ENCODE measurements at places on chromosomes 1 and 21. TPM values are rescaled to one million over a fixed set of nuclear protein-coding genes. Genes with fewer than 3 reads are reported as not detected.

DNA sequence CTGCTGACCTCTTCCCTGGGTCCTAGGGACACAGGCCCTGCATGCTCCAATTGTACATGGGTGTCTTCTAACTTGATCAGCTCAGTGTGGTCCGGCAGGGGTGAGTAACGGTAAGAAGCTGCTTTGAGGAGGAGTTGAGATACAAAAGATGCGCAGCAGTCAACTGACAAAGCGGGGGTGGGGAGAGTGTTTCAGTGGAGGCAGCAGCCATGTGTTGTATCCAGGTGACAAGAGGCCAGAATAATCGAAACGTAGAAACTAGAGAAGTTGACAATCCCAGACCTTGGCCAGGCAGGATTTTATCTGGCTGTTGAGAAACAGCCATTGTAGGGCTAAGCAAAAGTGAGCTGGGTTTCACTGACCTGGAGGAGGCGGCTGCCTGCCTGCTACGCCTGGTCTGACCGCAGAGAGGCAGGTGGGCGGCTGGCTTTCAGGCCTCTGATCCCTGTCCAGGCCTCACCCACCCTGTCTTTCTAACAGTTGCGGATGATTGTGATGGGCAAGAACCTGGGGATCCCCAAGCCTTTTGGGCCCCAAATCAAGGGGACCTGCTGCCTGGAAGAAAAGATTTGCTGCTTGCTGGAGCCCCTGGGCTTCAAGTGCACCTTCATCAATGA, 28.8 kb downstream of the PADI6 start:
- no peak for DNase-seq

Gene PTGS2
- total RNA-seq: 21.0 TPM

Gene TCEA3
- total RNA-seq: 0.22 TPM

DNA sequence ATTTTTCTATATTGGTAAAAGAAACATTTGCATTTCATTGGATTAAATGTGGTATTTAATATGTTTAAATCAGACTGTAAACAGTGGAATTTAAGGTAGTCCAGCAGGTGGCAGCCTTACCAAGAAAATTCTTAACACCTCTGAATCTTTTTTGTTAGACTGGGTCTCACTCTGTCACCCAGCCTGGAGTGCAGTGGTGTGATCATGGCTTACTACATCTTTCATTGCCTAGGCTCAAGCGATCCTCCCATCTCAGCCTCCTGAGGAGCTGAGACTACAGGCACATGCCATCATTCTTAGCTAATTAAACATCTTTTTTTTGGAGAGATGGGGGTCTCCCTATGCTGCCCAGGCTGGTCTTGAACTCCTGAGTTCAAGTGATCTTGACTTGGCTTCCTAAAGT, 98.8 kb downstream of the RABGAP1L start:
- DNase-seq: peak; percentile 56

Gene GALNT2
- 35.7 TPM for total RNA-seq

DNA sequence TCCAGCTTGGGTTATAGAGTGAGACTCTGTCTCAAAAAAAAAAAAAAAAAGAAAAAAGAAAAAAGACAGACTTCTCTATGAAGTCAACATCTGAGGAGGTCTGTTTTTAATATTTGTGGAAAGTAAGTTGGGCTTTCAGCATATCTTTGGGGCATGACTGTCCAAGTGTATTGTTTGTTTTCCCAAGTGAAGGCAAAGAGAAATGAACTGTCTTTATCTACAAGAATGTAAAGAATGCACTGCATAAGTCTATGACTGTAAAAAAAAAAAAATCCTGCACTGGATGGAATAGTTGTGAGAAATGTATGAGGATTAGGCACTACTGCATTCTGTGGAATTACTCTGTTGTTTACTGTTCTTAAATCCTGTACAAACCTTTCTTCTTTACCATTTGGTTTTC, 45.6 kb upstream of the TMEM61 start:
- DNase-seq: peak; percentile 36

DNA sequence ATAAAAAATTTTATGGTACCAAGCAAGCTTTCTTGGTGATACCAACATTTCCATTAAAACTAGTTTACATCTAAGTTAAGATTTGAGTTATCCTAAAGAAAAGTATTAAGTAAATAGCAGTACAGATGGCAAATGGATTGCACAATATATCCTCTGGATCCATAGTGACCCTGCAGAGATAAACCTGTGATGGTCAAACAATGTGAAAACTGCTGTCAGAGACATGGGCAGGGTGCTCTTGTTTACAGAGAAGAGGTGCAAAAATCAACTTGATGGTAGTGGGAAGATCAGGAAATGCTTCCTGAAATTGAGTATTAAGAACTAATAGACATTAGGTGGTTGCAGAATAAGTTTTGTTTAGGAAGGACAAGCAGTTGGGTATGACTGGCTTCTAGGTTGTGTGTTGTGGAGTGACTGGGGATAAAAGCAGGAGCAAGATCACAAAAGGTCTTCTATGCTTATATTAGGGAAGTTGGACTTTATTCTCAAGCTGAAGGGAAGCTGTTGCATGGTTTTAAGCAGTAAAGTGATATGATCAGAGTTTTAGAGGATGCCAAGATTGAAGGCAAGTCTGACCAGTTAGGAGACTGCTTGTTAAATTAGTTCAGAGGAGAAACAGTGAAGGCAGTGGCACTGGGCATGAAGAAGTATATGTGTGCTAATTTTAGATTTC, 9.9 kb downstream of the TTC3 start:
- no peak for DNase-seq

Gene PRAMEF11
- not detected for total RNA-seq

Gene CLCNKA
- not detected for total RNA-seq

DNA sequence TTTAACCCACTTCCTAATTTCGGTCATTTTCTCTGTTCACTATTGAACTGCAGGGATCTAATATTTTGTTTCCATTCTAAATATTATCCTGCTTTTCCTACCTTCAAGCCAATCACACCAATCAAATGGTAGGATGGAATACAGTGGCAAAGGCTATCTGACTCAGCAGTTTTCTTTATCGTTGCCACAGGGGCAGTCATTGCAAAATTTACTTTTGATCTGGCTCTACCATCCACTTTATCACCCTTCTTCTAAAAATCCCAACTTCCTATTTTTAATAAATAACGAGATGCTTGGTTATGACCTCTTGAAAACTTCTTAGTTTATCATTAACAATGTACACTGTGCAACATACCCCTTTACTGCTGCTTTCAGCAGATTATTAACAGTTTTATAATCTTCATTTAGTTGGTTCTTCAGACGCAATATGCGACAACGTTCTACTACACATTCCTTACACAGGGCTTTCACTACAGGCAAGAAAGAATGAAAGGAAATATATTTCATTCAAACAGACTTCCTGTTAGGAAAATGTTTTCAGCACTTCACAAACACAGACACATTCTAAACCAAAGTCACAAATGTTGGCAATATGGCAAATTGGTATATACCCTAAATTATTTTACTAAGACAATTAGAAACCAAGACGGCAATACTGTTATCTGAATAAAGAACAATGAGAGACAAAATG, 52.3 kb upstream of the RAP1GAP start:
- DNase-seq: peak; percentile 58

- DNase-seq: no peak
Observed at GRCh38 chr1:223339861-223340260, 24.1 kb downstream of the SUSD4 start.

DNA sequence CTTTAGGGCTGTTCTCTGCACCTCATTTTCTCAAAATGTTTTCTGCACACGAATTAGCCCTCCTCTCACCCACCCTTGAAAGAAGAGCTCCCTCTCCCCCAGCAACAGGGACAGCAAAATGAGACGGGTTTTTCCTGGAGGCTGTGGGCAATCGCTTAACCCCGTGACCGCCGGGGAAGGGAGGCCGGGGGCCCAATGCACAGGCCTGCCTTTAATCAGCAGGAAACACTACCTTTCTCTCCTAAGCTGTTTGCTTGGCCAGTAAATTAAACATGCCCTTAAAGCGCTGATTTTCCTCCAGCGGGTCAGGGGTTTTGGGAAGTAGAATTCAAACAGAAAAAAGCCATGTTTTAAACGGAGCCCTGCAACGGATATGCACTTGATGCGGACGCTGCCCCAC, 114.4 kb downstream of the PRDM16 start:
- DNase-seq: no peak

- DNase-seq: no peak
Observed at GRCh38 chr1:240091614-240092300, at the start of gene FMN2. TSS of gene FMN2 (plus strand) at chr1:240091883. CDS start at chr1:240092110, 227 bp downstream.

GRCh38 chr1:25959611-25960010, 38.3 kb downstream of the PAFAH2 start:
- DNase-seq: no peak

DNA sequence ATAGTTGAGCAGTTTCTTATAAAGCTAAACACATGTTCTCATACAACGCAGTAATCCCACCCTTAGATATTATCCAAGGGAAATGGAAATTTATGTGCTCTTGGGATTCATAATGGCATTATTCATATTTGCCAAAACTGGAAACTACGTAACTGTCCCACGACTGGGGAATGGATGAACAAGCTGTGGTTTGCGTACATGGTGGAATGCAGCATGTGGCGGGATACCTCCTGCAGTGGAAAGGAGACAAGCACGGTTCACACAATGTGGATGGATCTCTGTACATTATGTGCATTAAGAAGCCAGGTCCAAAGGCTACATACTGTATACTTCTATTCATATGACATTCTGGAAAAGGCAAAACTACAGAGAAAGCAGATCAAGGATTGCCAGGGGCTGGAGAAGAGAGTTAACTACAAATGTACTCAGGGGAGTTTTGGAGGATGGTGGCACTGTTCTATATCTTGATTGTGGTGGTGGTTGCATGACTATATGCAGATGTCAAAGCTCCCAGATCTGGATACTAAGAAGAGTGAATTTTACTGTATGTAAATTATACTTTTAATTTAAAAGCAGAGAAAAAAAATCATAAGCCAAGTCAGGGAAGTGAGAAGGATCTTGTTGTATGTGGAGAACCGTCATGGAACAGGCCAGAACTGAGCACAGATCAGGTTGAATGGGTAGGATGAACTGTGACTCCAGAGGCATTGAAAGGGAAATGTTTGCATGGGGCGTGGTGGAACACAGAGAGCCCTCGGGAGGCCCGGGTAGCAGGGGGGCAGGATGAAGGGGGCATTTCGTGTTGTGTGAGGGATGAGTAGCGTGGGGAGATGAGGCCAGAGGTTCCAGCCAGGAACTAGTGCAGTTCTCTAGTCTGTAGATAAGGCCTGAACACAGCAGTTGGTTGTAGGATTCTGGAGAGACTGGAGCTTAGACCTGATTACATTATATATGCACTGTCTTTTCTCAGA, 90.7 kb downstream of the GALNT2 start:
- DNase-seq: no peak

- DNase-seq: no peak
Observed at GRCh38 chr1:186740324-186740723, 60.1 kb upstream of the PTGS2 start.

Gene UBXN10
- total RNA-seq: under 0.01 TPM

DNA sequence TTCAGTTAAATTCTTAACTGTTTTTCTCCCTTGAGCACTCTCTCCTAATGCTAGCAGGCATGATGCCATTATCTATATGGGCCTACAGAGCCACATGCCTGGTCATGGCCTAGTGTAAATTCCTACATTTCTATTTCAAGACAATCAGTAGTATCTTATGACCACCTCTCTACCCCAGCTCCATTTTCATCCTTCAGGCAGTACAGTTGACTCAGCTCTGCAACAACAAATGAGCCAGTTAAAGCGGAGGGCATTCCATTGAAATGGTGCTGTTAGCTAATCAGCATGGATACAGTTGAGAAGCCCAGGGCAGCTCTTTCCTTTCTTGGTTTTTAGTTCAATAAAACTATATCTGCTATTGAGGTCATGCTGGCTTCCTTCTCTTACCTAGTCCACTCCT, 150.0 kb downstream of the PPP1R12B start:
- no peak for DNase-seq

DNA sequence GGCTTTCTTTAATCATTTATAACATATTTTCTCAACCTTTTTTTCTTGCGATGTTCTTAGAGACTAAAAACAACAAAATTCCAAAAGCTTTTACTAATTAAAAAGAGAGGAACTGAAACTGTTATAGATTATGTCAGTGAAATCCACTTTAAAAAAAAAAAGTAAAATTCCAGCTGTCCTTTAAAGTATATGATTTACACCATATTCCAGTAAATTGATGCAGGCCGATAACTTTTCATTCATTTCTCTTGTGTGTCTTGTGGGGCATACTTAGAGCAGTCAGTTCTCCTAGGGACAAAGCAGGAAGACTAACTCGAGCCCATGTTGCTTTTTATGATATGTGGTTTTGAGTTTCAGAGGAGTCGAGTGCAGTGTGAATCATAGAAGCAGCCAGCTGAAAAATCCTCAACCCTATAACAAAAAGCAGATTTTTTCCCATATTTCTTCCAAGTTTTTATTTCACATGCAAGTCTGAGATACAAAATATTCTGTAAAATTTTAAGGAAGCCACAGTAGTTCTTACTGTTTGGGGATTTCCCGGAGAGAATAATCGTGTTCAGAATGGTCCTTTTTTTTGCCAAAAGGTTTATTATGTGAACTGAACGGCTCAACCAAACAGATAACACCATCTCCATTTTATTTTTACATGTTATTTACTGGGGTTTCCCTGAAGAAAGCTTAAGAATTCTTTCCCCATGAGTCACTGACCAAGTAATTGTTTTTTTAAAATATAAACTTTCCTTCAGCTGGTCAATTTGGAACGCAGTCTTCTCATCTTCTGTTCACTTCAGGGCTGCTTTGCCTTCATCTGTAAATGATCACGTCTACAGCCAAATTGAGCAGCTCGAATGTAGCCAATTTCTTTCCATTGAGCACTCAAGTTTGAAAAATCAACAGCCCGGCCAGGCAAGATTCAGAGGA, 77.0 kb upstream of the C1orf105 start:
- no peak for DNase-seq

DNA sequence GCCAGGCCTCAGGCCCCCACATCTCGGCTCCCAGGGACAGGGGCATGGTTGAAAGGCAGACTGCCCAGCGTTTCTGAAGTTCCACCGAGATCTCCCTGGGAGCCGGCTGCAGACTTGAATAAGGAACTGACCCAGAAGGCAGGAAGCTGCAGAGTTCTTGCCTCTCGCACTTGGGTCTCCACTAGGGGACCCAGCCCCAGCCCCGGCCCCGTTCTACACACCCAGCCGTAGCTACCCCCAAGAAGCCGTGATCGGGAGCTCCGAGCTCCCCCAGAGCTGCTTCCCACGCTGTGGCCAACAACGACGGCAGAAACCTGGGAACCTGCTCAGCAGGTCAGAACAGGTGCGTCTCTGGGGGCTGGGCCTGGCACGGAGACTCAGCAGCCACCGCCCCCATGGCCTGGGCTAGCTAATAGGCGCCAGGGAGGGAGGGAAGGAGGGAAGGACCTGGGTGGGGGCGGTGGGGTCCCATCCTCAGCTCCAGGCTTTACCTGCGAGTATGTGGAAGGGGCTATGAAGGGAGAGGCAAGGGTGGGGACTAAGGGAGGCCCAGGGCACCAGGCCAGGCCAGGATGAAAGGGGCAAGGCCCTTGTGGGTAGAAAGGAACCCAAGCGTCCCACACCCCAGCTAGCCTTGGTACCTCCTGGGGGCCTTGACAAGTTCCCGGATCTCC, at the start of gene NECTIN4:
TSS of gene NECTIN4 (minus strand) at position 308 of the 674 bp plus-strand sequence. CDS start at position 46, 262 bp downstream.
- no peak for DNase-seq

Gene TRABD2B
- not detected for total RNA-seq

- no peak for DNase-seq
Observed at GRCh38 chr21:37821786-37822450, 94.3 kb downstream of the KCNJ6 start.

Gene FAM72A
- 3.7 TPM for total RNA-seq

Gene OSCP1
- 4.2 TPM for total RNA-seq

- no peak for DNase-seq
Observed at GRCh38 chr21:42571391-42572150, 57.9 kb downstream of the SLC37A1 start.

Gene CNIH3
- 1.8 TPM for total RNA-seq

Gene APOBEC4
- not detected for total RNA-seq

Gene GBP6
- total RNA-seq: not detected

GRCh38 chr1:55225228-55225627, 10.1 kb upstream of the USP24 start:
- DNase-seq: no peak

GRCh38 chr1:96554364-96554763, 167.2 kb upstream of the PTBP2 start:
- no peak for DNase-seq
